ENCODE measurements at places on chromosomes 11 and 22.

GRCh38 chr11:72091292-72091691 is 10.6 kb downstream of the LRRC51 start:
- DNase-seq, result peak; percentile 60

GRCh38 chr11:47995360-47995769 is 15.0 kb downstream of the PTPRJ start:
- no peak for DNase-seq

- DNase-seq, result no peak
These were observed 18.7 kb upstream of the GNB1L start for GRCh38 chr22:19873138-19873959.

DNA sequence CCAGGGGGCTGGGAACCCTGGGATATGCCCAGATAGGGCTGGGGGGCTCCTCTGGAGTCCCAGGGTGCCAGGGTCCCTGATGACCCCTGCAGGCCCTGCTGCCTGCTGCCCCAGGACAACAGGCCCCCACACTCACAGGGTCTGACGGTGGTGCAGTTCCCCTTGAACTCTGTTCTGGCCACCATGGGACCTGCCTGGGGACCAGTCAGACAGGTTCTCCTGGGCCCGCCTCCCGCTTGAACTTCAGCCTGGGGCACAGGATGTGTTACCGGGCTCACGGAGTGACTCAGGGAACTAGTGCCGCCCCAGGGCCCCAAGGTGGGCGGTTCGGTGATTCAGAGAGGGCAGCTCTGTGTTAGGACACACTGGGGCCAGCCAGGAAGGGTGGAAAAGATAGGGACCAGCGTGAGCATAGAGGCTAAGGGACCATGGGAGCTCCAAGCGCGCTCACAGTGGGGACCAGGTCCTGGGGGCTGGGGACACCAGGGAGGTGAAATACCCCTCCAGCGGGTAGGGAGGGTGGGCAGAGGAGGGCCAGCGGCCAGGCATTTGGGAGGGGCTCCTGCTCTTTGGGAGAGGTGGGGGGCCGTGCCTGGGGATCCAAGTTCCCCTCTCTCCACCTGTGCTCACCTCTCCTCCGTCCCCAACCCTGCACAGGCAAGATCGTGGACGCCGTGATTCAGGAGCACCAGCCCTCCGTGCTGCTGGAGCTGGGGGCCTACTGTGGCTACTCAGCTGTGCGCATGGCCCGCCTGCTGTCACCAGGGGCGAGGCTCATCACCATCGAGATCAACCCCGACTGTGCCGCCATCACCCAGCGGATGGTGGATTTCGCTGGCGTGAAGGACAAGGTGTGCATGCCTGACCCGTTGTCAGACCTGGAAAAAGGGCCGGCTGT is 21.5 kb upstream of the TXNRD2 start:
- no peak for DNase-seq

- DNase-seq, result no peak
These were observed 61.3 kb upstream of the OR5P2 start for GRCh38 chr11:7858006-7858405.

DNA sequence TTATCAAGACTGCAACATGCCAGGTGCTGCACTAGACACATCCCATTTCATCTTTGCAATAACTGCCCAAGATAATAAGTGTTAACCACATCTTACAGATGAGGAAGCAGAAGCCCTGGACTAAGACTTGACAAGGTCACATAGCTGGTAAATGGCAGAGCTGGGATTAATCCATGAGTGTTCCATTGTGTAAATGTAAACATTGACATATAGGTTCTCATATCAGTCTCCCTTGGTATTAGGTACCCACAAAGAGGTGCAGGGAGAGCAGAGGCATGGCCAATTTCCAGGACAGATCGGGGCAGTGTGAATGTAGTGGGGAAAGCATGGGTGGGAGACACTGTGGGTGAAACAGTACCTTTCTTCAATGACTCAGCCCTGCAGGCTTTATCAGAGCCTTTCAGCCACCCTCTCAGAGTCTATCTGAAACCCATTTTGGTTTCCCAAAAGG is 17.9 kb downstream of the MICAL2 start:
- DNase-seq, result no peak

Data from activated CD4-positive, alpha-beta T cell treated with anti-CD3 and anti-CD28 coated beads, Interleukin-2, Interleukin-4, amounts not matched to agents 100 ng/mL and 50 ng/mL, durations not matched to agents 16 hours and 8 hours (primary cell).